ENCODE measurements at places on chromosomes 3 and 15.

- no peak for DNase-seq
Measured at GRCh38 chr15:89395996-89396395, 61.4 kb upstream of the POLG start.

DNA sequence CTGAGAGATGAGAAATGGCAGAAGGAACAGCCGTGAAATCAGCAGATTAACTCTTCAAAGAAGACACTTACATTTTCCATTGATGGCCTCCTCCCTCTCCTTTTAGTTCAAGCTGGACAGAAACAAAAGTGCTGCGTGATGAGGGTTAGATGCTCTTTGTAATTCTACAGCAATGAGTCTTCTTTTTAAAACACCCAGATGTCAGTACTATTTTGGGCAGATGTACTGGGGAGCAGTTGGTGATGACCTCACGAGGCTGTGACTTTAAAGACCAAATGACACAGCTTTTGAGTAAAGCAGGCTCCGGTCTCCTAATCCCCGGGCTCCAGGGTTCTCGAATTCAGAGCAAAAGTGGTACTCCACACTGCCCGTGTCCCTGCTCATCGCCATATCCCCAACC, 198.2 kb downstream of the SLCO3A1 start:
- DNase-seq: no peak

DNA sequence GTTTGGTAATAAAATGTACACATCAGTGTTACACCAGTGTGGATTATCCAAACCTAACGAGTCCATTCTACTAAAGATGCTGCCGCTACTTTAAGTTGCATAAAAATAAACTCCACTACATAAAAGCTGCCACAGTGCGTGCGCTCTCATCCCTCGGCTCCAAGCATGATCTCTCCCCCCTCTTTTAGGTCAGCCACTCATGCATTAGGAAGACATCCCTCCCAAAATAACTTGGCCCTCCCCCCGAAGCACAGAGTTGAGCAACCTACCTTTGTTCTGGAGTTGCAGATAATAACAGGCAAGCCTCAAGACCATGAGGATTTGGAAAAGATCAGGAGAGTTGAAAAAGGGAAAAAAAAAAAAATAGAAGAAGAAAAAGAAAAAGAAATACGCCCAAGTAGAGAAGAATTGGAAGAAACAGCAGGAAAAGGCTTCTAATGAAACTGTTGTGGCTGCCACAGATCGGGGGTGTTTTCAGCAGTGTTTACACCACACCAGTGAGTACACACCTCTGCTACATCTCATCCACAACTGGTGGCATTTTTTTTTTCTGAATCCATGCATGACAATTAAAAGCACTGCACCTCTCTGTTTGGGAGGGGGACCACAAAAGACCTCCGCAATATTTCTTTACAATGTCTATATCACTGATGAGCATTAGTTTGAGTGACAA, 339.2 kb downstream of the FOXP1 start:
- DNase-seq: no peak

GRCh38 chr15:70507772-70508371, 255.5 kb downstream of the UACA start:
- DNase-seq: no peak

DNA sequence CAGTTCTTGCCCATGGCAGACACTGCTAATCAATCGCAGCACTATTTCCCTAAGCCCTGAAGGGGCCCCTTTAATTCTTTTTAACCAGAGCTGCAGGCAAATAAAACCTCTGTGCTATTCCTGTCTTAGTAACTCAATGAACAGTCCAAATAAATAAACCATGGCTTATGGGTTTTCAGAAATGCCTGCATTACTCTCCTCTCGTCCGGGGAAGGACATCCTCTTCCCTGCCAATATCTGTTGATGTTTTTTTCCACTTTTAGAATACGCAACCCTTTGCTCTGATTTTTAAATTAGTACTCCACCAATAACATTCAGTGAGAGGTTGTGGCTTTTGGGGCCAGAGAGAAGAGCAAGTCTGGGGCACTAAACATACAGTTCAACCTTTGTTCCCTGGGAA, 35.2 kb upstream of the PRICKLE2 start:
- no peak for DNase-seq

DNA sequence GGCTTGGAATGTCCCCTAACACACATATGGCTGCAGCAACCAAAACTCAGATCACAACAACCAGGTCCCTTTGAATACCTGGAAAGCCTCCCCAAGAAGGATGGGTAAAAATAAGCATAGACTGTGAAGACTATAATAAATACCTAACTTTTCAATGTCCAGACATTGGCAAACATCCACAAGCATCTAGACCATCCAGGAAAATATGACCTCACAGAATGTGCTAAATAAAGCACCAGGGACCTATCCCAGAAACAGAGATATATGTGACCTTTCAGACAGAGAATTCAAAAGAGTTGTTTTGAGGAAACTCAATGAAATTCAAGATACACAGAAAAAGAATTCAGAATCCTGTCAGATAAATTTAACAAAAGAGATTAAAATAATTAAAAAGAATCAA, 109.2 kb downstream of the NEDD4 start:
- no peak for DNase-seq

DNA sequence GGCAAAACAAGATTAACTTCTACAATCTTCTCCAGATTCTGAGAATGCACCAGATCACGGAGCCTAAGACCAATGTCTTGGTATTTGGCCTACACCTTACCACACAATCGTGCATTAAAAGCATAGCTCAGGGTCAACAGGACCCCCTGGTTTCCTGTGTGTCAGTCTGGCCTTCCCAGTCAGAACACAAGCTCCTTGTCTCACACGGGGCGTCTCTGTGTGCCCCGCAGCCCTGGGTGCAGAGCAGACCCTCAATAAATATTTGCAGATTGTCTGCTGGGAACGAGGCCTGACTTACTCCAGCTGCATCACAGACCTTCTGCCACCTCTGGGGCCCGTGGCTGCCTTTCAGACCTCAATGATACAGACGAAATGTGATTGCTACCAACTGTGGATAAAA, 82.5 kb upstream of the CTNNB1 start:
- DNase-seq: no peak

DNA sequence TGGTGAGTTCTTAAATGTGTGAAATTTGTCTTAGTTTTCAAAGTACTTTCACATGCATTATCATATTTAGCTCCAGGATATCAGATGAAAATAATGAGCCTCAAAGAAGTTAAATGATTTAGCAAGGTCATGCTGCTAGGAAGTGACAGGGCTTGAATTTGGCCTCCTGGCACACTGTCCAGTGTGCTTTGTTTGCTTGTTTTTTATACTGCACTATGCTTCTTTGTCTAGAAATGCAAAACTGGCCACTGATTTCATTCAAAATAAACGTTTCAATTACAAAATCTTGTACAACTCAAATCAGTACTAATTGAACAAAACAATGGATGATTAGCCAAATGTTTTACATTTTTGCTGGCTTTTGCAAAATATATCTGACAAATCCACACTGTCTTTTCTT, 583.3 kb upstream of the CBLB start:
- no peak for DNase-seq

DNA sequence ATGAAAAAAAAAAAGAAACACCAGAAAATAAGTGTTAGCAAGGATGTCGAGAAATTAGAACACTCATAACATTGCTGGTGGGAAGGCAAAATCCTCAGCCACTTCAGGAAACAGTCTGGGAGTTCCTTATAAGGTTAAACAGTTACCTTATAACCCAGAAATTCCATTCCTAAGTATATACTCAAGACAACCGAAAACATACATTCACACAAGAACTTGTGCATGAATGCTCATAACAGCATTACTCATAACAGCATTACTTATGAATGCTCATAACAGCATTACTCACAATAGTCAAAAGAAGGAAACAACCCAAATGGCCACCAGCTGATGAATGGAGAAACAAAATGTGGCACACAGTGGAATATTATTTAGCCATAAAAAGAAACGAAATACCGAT, 34.8 kb upstream of the DCP1A start:
- DNase-seq: no peak

DNA sequence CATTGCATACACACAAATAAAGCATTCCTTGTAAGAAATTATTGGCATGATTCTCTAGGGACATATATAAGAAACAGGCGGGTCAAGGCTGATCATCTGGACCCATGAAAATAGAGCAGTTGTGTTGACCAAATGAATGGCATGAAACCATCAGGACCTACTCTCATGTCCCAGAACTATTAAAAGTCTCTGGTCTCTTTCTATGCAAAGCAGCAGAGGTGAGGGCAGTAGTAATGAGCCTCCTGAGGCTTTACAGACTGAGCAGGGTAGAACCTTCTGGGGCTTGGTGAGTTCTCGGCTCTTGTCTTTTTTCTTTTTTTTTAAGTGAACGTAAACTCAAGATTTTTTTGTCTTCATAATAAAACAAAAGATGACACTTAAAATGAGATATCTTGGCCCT, 9.3 kb downstream of the GLDN start:
- DNase-seq: no peak

DNA sequence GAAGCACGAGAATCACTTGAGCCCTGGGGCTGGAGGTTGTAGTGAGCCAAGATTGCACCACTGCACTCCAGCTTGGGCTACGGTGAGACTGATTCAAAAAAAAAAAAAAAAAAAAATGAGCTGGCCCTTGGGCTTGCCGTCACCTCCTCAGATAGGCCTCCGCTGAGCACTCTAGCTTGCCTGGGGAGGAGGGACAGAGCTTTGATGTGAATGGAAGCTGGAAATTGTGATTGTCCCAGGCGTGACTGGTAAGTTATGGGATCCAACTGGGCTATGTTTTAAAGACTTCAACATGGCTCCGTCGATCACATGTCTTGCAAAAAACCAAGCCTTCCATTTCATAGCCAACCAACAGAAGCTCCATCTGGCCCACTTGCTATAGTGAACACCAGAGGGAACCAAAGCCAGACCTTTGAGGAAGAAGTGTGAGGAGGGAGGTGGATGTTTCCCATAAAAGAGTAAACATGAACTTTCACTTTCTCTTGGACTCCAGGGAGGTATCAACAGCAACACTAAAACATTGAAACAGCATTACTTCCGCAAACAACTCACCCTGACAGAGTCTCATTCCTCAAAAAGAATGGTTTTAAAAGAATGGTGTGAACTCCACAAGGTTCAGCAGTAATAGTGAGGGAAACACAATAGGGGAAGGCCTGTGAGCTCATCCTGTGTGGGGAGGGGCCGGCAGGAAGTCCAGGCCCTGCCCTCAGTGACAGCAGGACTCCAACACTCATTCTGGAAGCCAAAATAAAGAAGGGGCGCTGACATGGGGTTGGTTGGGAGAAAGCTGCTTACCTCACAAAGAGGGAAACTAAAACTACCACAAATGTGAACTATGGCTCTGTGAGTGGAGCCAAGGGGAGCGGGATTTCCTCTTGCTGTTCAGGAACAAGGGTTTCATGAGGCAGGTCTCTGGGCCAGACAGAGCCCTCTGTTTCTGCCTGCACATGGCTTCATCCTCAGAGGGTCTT, 59.2 kb upstream of the IL12A start:
- no peak for DNase-seq

DNA sequence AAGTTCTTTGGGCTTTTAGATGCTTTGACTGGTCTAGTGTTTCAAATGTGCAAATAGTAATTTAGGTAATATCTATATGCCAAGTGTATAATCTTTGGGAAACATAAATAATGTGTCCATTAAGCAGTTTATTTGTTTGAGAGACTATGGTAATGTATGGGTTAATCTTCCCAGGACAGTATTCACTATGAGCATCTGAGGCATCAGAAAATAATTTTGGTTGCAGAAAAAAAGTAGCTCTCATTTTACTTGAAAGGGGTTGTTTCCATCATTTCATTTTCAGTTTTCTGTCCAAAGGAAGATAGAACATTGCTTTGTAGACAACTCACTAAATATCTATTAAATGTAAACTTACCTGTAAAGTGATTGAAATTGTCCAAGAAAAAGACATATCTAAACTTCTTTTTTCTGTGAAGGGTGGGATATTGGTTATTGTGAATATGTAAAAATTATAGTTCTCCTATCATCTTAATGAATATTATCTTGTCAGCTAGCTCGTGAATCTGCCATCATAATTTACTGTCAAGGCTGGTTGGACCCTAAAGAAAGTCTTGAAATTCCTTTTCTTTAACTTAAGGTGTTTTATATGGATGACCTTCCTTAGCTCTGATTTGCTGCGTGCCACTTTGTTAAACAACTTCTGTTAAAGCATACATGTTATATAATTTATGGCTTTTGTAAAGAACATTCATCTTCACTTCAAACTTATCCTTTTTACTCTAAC, 108.8 kb downstream of the EPHA3 start:
- DNase-seq: no peak

DNA sequence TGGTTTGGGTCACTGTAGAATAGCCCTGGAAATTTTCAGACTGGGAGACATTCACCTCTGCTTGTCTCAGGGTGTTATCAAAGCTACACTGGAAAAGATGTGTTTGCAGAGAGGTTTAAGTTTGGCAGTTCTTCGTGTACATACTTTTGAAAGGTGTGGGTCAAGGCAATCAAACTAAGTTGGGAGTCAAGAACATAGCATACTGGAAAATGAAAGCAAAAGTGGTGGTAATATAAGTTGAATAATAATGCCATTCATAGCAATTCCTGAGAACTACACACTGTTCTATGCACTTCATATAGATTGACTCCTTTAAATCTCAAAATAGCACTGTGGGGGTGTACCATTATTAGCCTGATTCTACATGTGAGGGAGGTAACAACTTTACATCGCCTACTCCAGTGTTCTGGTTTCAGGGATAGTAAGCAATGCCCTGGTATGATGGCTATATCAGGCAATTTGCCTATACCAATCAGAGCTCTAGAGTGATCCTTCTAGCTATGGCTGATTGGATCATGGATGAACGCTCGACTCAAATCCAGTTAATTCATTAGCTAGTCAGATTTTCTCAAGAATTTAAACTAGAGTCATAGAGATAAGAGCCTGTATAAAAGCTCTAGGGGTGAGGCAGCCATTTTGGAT, 44.6 kb upstream of the RASGRP1 start:
- DNase-seq: no peak

GRCh38 chr15:99070208-99070607, 34.7 kb upstream of the SYNM start:
- no peak for DNase-seq

DNA sequence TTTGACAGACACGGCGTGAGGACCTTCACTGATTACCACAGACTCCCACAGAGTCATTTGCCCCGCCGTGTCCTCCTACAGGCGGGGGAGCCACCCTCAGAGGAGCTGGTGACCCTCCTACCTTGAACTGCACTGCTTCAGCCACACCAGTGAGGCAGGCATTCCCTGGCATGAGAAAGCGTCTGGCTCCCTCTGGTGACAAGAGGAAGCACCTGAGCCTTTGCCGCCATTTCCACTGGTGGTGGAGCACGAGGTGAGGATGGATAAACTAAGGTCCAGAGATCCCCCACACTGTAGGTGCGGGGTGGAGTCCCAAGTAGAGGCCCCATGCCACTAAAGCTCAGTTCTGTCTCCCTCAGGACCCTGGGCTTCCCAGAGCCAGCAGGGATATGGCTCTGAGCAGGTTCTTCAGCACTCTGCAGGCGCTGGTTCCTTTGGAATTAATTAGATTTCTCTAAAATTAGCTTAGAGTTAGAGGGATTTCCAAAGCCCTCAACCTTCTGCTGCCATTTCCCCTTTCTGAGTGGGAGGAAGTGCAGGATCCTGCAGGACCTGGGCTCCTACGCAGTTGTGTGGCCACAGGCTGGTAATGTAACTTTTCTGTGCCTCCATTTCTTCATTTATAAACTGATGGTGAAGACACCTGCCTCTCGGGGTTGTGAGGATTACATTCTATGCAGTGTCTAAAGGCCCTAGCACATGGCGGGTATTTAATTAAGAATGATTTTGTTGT, 224.0 kb downstream of the SLCO3A1 start:
- DNase-seq: peak; percentile 82

Data from retina (tissue), 1 donor.